Cerebellum (tissue), 4 donors: ENCODE measurements at places on chromosomes 11 and 22.

- no peak for DNase-seq
Measured at GRCh38 chr11:101346591-101346990, 217.0 kb upstream of the PGR start.

DNA sequence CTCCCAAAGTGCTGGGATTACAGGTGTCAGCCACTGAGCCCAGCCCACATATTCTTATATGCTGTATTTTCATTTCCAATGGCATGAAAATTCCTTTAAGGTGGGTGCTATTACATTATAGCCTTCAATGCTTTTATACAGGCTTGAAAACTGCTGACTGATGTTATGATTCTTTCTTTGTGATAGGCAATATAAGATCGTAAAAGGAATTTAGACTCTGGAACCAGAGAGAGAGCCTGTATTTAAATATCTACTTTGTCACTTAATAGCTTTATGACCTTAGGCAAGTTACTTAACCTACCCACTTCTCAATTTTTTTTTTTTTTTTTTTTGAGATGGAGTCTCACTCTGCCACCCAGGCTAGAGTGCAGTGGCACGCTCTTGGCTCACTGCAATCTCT, 26.2 kb downstream of the AGBL2 start:
- DNase-seq, result no peak

DNA sequence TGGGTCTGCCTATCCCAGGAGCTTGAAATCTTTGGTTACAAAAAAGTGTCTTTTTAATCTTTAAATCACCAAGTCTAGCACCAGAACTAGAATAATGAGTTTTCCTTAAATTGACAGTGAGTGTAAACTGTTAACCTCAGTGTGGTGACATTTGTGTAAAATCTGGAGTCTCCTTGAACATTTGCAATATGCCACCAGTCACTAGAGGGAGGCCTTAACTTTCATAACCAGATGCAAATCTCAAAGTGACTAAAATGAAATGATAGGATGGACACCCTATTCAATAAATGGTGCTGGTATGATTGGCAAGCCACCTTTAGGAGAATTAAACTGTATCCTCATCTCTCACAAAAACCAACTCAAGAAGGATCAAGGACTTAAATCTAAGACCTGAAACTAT, 8.3 kb upstream of the SCGB1D2 start:
- DNase-seq, result no peak

DNA sequence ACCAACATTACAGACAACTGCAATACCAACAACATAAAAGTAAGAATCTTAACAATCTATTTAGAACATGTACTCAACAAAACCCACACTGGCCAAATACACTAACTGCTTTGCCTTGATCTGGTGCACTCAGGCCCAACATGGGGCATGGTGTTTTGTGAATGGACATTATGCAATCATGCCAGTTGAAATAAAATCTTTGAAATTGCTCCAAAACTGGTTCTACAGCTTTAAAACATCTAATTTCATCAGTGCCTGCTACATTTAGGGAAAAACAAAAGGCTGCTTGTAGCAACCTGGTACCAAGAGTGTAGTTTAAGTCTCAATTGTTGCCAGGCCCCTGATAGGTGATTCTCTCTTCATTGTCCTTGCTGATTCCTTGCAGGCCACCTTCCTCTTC, 3.3 kb upstream of the CTR9 start:
- no peak for DNase-seq

- no peak for DNase-seq
Measured at GRCh38 chr11:79431535-79431934, 9.3 kb downstream of the TENM4 start.

DNA sequence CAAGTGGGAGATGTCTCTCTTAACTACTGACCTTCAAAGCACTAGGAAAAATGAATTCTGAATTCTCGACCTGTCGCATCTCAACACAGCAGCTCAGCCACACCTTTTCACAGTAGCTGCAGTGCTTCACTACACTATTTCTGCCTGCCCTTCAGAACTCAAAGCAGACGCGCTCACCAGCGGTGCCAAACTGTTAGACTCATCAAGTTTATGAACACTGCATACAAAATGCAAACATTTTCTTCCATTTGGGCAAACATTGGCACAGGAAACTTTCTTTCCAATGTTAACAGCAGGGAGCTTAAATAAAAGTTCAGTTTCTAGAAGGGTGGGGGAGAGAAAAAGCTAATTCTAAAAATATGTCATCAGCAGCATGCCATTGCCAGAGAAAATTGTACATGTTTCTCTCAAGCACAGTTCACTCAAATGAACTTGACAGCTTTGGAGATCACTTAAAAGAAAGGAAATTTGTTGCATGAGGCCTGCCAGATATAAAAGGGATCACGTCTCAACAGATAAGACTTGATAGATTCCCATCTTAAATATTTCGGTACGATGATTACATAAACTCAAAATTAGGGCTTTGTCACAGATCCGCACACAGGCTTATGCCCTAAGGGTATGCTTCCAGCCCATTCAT, 82.7 kb downstream of the CADM1 start:
- DNase-seq, result no peak

DNA sequence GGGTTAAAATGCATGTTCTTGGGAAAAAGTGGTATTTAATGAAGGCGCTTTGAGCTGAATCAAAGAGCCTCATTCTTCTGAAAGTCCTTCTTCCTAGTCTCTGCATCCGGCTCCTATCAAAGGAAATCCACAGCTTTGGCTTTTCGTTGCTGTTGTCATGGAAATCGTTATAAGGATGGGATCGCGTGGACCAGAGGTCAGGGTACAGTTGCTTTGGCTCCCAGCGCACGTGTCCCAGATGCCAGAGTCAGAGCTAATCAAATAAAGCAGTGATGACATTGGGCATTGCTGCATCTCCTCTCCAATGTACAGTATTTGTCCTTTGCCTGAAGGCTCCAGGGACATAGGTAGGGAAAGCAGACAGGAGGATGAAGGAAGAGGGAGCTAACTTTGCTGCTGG, 181.9 kb downstream of the MYO18B start:
- no peak for DNase-seq

DNA sequence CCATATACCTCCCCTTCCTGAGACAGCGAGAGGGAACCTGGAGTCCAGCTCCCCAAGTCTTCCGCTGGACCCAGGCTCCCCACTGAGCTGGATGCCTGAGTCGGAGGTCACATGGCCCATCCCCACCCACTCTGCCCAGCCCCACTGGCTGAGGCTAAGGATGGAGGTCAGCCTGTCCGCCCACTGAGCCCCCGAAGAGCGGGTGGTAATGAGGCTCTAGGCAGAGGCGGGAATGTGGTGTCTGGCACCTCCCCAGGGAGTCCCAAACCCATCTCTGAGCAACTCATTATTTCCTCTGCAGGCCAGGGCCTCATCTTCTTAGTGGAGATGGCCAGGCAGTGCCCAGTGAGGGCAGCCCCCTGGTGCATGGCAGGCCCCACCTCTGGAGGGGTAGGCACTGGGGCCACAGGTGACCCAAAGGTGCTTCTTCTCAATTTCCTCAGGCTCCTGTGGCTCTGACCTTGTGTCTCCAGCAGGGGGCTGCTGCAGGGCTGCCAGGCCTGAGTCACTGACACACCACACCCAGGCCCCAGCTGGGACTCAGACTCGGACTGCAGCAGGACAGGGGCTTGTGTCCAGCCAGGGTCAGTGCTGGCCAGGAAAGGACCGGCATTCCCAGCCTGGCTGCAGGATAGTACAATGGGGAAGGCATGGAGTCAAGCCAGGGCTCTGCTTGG, 10.2 kb upstream of the PDE2A start:
- no peak for DNase-seq

DNA sequence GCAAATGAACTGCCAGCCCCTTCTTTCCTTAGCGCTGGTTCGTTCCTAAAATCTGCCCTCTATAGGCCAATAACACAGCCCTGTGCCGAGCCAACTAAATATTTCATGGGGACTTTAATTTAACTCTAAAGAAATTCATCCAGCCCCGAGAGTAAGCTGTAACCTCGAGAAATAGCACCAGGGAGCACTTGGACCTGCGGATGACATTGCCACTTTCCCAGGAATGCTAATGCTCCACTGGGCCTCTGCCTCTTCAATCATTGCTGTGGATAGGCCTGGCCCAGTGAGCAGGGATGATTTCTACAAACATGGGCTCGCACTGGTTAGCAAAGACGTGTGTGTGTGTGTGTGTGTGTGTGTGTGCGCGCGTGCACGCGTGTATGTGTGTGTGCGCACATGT, 95.3 kb upstream of the TBCEL start:
- DNase-seq, result no peak

DNA sequence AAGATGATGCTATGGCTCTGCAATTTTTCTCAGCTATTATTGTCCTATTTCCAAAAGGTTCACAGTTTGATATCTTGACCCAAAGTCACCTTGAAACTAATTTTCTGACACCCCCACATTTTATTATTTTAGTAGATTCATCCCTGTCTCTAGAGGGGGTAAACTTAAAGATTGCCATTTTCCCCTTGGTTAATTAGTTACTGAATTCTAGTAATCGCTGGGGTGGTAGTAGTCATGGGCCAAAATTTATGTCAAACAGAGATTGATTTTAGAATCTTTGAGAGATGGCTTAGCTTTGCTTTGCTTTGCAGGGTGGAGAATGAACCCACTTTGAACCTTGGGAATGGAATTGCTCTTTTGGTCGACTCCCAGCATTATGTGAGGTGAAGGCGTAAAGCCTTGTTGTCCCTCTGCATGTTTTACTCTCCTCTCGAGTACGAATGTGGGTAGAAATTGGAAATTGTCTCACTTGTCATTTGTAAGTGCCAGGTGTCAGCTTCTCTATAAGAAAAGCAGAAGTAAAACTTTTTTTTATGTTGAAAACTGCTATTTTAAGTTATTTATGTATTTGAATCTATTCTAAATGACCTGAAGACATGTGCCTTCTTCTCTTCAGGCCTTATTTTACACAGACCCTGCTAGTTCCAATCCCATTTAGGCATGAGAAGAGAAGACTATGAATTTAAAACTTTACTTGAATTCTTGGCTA, 42.4 kb upstream of the RCE1 start:
- no peak for DNase-seq

DNA sequence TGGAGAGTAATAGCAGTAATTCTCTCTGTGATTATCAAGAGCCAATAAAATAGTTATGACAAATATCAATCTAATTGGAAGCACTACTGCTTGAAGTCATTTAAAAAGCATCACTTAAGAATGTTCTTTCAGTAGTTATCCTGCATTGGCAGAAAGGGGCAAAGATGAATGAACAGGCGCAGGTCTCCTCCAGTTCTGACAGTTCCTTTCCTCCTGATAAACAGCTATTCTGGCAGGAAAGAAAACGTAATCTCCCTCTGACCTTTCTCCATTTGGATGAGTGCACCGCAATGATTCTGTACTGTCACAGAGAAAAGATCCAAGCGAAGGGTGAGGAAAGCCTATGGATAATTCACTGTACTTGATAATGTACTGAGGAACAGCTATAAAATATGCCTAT, 521.5 kb downstream of the LRRC4C start:
- DNase-seq, result no peak

- no peak for DNase-seq
Measured at GRCh38 chr22:23106906-23107367, 34.9 kb downstream of the RSPH14 start.

GRCh38 chr11:75562836-75563484, 907 bp downstream of the SERPINH1 start:
- DNase-seq, result no peak

DNA sequence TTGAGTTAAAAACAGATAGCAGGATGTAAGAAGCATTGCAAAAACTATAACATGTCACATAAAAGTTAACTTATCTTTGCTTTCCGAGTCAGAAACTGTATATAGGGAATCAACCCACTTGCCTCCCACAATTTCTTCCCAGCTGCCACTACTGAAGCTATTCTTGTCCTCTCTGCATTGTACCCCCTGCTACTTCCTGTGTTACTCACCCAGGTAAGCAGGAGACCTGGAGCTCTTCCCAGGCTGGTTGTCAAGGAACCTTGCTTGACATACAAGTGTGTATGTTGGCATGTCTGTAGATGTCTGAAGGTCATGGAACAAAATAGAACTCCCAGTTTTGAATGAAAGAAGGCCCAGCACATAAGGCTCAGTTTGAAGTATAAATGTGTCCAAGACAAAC, 74.3 kb upstream of the LRRC4C start:
- no peak for DNase-seq

DNA sequence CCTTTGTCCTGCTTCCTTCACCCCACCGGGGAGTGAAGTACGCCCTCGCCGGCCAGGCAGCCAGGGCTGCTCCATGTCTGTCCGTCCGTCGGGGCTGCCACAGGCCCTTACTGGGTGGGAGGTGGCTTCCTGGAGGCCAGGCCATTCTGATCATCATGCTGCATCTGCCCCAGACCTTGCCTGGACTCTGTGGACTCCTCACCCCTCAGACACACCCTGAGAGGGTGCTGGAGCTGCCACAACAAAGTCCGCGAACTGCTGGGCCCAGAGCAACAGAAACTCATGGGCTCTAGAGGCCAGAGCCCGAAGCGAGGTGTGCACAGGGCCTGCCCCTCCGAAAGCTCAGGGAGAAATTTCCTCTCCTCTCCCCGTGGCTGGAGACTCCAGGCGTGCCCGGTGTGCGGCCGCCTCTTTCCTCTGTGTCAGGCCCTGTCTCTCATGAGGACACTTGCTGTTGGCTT, 124.2 kb downstream of the KCNQ1OT1 start:
- DNase-seq, result no peak

DNA sequence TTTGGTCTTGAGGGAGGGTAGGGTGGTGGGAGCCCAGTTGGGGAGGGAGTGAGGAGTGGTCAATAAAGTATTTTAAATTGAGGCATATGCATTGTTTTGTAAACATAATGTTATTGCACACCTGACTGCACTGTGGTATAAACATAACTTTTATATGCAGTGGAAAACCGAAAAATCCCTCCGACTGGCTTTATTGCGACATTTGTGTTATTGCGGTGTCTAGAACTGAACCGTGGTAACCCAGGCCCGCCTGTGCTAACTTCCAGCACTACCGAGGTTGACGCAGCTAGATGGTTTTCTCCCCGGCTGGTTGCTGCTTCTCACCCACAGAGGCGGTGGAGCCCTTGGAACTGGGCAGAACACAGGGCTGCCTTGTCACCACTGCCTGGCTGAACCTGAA, 7.6 kb upstream of the RNH1 start:
- no peak for DNase-seq

GRCh38 chr11:61739413-61739812, 13.0 kb upstream of the MYRF start:
- no peak for DNase-seq

DNA sequence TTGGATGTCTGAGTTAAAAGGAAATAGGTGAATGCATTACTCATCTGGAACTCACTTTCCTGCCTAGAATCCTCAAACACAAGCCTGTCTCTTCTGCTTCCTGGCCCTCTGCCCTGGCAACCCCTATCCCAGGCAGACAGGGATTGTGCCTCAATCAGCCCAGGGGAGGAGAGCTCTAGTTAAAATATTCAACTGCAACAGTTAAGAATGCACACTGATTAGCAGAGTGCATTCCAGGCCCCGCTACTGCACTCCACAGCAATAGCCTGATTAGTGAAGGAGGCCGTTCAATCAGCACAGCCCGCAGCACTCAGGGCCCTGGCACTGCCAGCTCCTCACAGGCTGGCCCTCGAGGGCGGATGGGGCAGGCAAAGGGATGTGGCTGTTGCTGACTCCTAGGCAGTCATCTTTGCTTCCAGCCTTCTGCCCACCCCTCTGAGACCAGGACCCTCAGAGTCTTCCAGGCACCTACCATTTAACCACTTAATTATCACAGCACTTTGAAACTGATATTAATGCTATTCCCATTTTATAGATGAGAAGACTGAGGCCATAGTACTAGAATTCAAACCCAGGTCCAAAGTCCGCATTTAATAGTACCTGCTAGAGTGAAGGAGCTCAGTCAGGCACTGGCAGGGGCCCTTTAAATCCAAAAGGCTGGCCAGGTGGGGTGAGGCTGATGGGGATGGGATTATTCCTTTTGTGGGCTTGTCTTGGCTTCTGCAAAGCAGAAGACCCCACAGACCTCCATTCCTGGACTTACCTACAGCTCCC, 435.3 kb downstream of the SOX6 start:
- no peak for DNase-seq

- no peak for DNase-seq
Measured at GRCh38 chr11:95306801-95307200, 75.8 kb upstream of the SESN3 start.
